ENCODE measurements at places on chromosomes 3 and 15.

- DNase-seq = no peak
Observed at GRCh38 chr3:3346556-3346955, 167.1 kb upstream of the CRBN start.

DNA sequence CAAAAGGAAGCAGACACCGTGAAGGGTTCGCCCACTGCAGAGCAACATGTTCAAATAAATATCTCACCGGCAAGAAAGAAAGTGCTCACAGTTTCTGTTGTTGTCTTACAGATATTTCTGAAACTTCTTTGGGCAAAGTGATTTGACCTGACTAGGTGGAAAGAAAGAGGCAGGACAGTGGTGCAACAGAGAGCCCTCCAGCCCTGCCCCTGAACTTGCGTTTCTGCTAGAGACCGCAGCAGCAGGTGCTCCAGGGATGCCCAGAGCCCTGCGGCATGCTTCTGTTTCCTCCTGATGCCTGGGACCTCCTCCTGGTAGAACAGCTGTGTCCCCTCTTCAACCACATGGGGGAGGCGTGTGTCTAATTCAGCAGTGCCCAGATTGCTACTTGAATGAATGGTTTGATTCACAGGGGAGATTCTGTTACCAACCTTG is 123.4 kb downstream of the ATP10A start:
- peak; percentile 42 for DNase-seq

- DNase-seq = no peak
Observed at GRCh38 chr3:197420115-197420514, 121.7 kb upstream of the DLG1 start.

DNA sequence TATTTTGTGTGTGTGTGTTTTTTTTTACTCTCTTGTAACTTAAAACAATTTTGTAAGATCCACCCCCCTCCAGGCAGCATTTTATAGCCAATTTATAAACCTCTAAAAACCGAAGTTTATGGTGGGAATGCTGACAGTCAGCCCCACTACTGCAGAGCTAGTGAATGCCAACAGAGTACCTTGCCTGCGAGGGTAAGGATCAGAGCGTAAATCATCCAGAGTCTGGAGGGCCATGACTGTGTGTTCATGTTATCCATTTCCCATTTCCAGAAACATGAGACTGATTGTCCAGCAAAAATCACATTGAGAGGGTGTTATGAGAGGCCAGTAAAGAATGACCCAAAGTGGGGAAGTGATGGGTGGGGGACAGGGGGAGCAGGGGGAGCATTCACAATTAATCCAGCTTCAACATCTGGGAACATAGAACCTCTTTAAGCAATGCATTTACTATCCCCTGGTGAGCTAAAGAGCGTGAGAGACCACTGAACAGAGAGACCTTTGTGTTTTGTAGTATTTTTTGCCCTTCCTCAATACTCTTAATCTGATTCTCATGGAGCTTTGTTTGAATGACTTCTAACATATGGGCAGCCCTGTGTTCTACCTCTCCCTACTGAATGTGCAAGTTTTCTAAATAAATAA is 464.5 kb downstream of the RBMS3 start:
- DNase-seq = no peak

DNA sequence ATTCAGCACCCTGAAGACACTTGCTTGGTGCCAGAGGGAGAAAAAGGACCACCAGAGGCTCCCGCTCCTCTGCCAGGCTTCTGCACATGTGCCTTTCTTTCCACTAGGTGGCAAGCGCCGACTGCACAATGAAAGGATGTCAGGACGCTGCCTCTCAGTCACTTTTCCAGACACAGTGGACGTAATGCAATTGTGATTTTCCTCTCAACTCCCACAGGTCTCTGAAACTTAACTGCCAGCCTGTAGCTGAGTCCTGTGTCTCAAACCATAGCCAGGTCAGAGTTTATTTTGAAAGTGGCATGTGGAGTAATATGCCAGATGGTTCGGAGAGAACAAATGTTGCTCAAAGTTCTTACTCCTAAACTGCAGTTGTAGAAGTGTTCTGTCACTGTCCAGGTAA is 162.9 kb downstream of the ITPR1 start:
- DNase-seq = no peak

DNA sequence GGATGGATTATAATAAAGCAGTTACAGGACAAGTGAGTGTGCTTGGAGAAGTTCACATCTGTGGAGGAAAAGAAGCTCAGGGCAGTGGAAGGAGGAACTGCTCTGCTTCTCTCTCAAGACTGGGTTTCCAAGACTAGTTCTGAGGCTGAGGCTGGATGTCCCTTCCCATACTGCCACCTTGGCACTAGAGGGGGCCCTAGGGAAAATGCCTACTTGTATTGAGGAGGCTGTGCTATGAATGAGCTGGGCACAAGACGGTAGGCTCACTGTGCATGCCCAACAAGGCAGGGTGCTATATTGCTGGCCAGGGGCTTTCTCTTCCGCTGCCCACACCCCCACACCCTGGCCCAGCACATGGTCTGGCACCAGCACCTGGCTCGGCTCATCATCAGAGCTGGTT is 65.2 kb downstream of the SLCO2A1 start:
- no peak for DNase-seq

DNA sequence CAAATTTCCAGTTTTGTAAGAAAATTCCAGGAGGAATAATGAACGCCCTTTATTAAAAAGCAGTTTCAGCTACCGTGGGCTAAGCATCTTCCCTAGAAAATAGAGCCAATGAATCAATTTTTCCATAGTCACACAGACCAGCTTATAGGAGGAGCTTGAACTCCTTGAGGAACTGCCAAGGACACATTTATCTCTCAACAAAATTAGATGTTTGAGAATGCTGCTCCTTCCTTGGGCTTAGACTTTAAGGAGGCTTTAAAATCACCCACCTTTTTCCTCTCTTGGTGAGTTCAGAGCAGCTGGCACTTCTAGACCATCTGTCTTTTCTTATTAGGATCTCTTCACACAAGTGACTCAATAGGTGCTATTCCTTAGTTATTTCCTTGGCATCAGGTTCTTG is 588.0 kb downstream of the SQOR start:
- DNase-seq = no peak

DNA sequence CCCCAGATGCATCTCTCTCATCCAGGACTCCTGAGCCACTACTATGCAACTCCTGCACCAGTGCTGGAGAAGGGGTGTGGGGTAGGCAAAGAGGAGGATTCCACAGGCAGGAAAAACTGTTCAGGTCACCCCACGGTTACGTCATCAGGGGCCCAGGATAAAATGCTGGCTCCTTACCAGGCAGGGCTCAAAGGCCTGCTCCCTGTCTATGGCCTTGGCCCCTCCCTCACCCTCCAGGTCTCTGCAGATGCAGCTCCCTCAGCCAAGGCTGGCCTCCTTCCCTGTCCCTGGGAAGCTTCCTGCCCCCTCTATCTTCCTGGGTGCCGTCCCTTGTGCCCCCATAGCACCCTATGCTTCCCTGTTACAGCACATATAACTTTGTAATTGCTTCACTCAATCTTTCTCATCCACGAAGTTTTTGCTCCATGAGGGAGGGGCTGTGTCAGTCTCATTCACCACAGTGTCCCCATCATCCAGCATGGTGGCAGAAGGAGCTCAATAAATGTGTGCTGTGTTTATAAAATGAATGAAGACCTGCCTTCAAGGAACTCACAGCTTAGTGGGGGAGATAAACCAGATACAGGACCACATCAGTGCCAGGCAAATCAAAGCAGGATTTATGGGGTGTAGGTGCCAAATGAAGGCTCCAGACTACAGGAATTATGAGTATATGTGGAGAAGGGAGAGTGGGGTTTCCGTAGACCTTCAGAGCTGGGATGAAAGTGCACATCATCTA is 18.6 kb downstream of the KBTBD13 start:
- DNase-seq = no peak

DNA sequence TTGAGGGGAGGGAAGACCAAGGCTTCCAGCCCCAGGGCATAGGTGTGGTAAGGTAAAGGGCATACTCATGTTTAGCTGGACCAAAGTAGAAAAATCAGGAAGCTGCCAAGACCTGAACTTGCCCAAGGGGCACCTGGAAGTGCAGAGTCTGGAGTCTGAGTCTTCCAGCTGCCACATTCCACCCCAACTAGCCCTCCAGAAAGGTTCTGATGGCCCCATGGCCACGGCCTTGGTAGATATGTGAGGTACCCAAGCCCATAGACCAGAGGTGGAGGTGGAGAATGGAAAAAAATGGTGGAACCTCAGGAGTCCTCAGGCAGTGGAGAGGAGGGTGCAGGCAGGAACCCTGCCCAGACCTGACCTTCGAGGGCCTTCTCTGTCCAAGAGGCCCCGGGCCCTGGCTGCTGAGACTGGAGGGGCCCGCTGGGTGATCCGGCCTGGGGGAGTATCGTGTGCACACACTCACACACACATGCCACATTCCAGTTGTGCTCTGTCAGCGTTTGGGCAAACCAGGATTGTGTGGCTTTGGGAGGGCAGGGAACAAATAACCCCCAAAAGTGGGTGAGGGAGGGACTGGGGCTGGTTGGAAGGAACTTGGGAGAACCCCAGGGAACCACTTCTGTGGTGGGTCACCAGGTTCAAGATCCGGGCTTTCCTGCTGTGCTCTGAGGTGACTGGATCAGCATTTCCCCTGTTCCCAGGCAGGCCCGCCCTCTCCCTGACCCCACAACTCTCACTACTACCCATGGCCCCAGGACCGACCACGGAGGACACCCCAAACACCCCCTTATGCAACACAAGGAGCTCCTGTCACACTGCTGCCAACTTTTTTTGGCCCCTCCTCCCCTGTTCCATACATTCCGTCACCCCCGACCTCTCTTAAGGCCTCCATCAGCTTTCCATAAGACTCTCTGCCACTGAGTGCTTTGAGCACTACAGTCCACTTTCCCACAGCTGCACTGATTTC is 11.6 kb downstream of the MYL3 start:
- DNase-seq = no peak

DNA sequence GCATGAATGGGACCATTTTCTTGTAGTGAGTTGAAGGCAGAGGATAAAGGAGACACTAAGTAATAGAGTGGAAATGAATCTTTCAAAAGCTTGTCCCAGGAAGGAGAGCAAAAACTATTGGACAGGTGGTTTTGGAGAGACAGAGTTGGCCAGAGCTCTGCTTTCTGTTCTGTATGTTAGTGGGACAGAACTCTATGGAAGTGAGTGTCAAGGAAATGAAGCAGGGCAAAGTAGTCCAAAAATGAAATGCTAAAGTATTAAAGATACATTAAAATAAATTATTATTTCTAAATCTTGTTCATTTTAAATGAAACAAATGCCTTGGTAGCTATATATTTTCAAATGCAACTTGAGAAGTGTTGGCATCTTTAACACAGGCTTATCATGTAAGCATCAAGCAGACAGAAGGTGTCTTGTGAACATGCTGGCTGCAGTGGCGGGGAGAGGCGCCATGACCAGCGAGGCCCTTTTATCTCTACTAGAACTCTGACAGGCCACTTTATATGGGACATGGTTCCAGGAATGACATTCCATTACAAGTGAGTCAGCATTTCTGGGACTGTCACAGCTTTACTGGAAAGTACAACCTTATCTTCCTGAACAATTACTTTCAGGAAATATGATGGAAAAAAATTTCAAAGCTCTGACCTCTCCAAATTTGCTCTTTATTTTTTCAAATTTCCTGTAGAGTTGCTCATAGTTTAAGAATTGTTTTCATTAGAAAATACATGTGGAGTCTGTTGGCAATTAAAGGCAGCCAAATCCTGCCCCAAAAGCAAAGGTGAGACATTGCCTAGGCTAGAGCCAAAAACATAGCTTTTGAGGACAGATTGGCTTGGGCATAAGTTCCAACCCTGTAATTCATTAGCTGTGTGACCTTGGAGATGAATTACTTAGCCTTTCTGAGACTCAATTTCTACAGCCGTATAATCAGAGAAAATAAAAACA is 106.5 kb downstream of the ECT2 start:
- no peak for DNase-seq

- DNase-seq = no peak
Observed at GRCh38 chr3:124854009-124854408, 33.2 kb downstream of the ITGB5 start.

DNA sequence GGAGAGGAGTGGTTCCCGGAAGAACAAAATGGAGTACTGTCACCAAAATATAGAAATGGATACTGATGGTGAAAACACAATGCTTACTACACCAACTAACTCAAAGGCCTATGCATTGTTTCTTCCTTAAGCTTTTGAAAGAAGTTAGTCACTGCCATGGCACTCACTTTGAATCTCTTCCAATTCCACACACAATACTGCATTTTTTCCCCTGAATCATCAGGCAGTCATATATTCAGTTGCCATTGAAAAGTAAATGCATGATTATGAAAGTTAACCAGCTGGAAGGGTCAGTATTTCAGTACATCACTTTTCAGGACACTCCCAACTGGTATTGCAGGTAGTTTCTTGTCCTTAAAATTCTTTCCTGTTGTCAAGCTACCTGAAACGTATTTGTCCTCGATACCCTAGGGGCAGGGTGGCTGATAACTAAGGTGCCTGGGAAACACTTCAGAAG is 9.0 kb upstream of the LRRFIP2 start:
- no peak for DNase-seq

DNA sequence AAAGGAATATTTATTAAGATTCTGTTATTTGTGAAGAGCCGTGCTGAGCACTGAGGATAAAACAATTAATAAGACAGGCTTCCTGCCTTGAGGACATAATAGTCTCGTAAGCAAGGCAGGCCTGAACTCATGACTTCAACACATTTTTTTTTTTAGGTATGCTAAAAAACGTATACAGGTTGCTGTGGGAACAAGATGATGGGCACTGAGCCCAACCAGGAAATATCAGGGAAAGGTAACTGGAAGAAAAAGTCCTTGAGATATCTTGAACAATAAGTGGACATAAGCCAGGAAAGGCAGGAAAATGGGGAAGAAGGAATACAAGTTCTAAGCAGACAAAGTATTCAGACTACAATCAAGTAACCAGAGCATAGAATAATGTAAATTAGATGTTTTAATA is 26.1 kb downstream of the CERS3 start:
- DNase-seq = no peak

- DNase-seq = no peak
Observed at GRCh38 chr3:8546609-8547008, 45.0 kb downstream of the LMCD1 start.

Measured in CD4-positive, alpha-beta T cell treated with Interleukin-21 for 1 hour (primary cell).